ENCODE measurements at places on chromosomes 6 and 20.

GRCh38 chr6:19327661-19328060 lies 509.5 kb upstream of the ID4 start:
- no peak for DNase-seq

DNA sequence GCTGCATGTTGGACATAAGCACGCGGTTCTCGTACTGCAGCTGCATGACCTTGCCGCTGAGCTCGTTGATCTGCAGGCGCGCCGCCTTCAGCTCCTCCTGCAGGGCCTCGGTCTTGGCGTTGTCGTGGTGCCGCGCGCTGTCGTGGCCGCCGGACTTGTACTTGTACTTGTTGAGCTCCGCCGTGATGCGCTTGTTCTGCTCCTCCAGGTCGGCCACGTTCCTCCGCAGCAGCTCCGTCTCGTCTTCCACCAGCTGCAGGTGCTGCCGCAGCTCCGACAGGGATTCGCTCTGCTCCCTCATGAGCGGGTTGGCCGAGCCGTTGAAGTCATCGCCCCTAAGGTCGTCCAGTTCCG lies 16.6 kb upstream of the KIAA0408 start:
- no peak for DNase-seq

DNA sequence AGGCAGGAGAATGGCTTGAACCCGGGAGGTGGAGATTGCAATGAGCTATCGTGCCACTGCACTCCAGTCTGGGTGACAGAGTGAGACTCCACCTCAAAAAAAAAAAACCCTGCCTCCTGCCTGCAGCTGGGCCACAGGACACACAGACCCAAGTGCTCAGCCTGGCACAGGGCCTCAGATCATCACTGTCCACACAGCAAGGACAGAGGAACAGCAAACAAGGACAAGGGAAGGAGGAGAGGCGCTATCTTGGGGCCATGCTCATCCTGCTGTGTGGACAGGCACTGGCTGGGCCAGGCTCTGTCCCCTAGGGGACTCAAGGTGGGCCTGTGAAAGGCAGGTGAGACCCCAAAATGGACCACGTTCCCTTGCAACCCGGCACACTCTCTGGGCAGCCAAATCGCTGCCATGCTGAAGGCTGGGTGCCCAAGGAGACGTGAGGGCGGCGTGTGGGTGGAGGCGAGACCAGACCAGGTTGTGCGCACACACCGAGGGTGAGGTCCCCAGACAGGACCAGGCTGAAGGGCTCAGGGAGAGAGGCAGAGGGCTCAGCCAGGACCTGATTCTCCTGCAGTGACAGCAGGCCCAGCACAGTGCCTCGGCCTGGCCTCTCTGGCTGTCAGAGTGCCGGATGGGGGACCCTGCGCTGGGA lies 9.1 kb downstream of the UCKL1 start:
- no peak for DNase-seq

DNA sequence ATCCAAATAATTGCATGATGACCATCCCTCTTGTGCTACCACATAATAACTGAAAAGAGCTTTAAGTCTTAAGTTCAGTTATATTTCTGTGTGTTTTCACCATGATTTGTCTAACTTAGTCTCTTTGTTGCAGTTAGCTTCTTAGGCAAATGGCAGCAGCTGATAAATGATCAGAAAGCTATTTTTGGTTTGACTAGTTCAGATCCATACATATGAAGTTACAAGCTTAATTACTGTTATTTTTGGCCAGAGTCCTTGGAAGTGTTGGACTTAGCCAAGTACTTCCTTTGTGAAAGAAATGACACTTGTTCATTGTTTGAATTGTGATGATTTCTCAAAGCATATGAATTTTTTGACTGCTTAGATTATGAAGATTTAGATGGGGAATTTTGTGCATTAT lies 54.2 kb downstream of the HIVEP1 start:
- DNase-seq, result no peak

GRCh38 chr6:53432318-53433161 lies 83.8 kb upstream of the ELOVL5 start:
- DNase-seq, result no peak

DNA sequence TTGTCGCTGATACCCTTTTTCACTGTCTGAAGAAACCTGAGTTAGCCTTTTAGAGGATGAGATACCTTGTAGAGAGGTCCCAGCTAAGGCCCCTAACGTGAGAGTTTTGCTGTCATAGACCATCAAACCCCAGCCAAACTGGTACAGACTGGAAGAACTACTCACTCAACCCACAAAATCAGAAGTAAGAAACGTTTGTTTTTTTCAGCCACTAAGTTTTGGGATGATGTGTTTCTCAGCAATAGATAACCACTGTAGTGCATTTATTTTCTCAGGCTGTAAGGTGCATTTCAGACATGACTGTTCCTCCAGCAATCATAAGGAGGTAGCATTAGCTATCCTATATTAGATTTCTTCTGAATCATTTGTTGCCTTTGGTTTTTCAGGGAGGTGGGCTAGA lies 407.3 kb upstream of the FLRT3 start:
- no peak for DNase-seq

Data from cortex of kidney (tissue), 1 donor.